Iris pigment epithelial cell (primary cell): ENCODE measurements at places on chromosomes 12 and 14.

- no peak for DNase-seq
Observed at GRCh38 chr14:99261912-99262787, 9.8 kb downstream of the BCL11B start.

- DNase-seq: no peak
Observed at GRCh38 chr12:68434391-68435298, 102.5 kb upstream of the MDM1 start.

- peak; percentile 58 for DNase-seq
Observed at GRCh38 chr14:71487941-71488340, 444.3 kb upstream of the RGS6 start.

GRCh38 chr12:106845902-106846301, 71.4 kb downstream of the RIC8B start:
- DNase-seq: no peak

- DNase-seq: no peak
Observed at GRCh38 chr14:90455100-90455571, 58.3 kb downstream of the CALM1 start.

DNA sequence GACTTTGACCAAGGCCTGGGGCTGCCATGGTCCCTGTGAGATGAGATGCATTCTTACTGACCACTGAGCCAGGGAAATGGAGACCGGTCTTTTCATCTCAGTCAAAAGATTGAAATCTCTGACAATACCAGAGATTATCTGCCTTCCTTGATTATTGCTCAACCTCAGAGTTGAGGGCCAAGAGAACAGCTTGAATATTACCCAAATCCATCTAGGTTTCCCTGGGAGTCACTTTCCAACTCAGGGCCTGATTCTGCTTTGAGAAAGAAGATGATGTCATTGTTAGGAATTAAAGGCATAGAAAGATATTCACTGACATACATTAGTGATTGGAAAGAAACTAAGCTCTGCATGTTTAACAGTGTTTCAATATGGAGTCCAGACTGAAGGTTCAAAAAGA, 515.9 kb upstream of the TBX3 start:
- DNase-seq: peak; percentile 78

DNA sequence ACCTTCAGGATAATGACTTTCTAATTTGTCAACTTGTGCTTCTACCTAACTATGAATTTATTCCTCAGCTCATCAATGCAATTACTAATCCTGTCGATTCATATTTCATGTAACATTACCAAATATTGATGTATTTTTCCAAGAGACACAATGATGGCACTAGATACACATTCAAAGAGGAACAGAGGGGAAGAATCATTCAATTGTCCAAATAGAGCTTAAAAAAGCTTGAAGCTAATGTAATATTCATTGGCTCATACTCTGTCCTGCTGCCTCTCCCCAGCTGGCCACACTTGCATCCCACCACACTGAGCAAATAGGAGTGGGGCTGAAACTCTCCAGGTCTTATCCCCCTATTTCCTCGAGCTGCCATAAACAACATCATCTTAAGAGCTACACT, 9.3 kb downstream of the TESPA1 start:
- DNase-seq: no peak

- DNase-seq: peak; percentile 36
Observed at GRCh38 chr14:104223101-104224041, 85.0 kb downstream of the KIF26A start.

- no peak for DNase-seq
Observed at GRCh38 chr12:18923721-18924120, 185.8 kb downstream of the CAPZA3 start.

DNA sequence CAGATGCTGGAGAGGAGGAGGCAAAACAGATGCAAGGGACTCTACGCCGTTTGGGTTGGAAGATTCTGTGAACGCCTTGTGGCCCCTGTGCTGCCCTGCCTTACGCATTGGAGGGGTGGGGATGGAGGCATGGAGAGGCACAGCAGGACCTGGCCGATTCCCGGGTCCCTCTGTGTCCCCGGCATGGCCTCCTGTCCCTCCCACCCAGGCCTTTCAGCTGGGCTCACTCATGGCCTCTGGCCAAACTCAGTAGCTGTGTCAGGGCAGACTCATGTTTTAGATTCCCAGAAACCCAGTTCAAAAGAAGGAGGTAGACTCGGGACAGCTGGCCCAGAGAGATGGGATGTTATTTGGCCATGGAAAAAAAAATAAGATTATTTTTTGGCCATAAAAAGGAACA, 40.1 kb downstream of the TESC start:
- DNase-seq: no peak

GRCh38 chr12:1832801-1833595, 12.6 kb downstream of the LRTM2 start:
- no peak for DNase-seq

DNA sequence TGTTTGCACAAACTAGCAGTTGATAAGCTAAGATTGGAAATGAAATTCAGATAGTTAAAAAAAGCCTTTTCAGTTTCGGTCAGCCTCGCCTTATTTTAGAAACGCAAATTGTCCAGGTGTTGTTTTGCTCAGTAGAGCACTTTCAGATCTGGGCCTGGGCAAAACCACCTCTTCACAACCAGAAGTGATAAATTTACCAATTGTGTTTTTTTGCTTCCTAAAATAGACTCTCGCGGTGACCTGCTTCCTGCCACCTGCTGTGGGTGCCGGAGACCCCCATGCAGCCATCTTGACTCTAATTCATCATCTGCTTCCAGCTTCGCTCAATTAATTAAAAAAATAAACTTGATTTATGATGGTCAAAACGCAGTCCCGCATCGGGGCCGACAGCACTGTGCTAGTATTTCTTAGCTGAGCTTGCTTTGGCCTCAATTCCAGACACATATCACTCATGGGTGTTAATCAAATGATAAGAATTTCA, 335.6 kb downstream of the TMEM121 start:
- no peak for DNase-seq

DNA sequence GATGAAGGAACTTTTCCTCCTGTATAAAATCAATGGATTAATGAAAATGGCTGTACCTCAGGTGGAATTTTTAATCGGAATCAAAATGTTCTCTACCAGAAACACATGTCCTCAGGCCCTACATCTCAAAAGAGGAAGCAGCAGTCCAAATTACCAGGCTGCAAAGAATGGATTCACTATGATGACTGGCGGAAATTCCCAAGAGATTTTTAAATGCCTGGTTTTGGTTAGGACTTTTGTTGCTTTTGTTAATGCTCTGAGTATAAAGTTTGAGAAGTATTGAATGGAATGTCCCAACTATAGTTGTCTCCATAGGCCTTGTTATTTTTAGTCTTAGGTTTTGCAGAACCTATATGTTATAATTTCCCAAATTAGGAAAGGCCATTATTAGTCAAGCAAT, 11.2 kb upstream of the IFNG start:
- no peak for DNase-seq

- DNase-seq: no peak
Observed at GRCh38 chr12:89700191-89700810, 8.3 kb downstream of the ATP2B1 start.
